ENCODE measurements at places on chromosomes 1 and 21.

GRCh38 chr1:54391450-54392209, 14.6 kb downstream of the SSBP3 start:
- DNase-seq: no peak

GRCh38 chr1:229889031-229889517, 178.0 kb upstream of the GALNT2 start:
- no peak for DNase-seq

- no peak for DNase-seq
These were observed 43.2 kb upstream of the ACTL8 start for GRCh38 chr1:17711941-17712340.

GRCh38 chr21:46253610-46254124, 25.1 kb upstream of the LSS start:
- DNase-seq: peak; percentile 87

DNA sequence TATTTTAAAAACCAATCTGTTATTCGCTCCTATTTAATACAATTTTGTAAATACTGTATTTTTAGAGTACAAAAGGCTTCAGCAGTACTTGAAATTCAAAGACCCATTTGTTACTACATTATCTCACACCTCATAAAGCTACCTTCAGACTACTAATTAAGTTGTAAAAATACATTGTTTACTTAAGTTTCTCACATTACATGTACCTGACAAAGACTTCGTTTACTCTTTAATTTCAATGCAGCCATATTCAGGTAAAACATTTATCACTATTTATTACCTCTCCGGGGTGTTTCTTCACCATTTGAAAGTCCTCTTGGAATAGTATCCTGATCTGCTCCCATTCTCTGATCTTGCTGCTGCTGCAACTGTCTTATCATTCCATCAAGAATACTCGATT, 55.2 kb downstream of the BRWD1 start:
- no peak for DNase-seq

DNA sequence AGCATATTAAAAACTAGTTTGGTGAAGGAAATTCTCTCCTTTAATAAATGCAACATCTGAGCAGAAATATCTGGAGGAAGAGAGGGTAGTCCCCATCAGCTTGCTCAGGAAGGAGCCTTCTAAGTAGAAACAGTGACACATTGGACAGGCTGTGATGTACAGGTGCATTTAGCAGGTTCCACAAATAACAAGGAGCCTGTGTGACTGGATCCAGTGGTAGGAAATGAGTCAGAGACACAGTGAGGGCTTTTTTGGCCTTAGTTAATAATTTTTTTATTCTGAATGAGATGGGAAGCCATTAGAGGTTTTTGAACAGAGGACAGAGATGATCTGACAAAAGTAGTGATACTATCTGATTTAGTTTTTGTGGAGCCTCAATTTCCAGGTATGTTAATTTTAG, 738.9 kb upstream of the PTBP2 start:
- DNase-seq: no peak

DNA sequence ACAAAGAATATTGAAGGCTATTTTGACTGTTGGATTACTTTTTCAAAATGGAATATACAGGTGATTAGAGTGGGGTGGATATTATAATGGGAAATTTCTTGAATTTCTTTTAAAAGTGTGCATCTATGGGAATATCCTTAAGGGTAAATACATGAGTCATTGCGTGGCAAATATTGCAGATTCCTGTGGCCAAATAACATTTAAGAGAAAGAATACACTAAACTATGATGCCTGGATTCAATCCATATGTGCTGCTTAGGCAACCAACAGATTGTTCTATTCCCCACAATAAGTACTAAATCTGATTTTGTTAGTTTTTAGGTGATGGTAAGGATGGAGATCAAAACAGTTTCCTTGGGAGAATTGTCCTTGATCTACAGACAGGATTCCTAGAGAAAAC, 119.5 kb downstream of the HMCN1 start:
- DNase-seq: no peak

GRCh38 chr1:220369511-220369910, 97.3 kb upstream of the RAB3GAP2 start:
- no peak for DNase-seq

DNA sequence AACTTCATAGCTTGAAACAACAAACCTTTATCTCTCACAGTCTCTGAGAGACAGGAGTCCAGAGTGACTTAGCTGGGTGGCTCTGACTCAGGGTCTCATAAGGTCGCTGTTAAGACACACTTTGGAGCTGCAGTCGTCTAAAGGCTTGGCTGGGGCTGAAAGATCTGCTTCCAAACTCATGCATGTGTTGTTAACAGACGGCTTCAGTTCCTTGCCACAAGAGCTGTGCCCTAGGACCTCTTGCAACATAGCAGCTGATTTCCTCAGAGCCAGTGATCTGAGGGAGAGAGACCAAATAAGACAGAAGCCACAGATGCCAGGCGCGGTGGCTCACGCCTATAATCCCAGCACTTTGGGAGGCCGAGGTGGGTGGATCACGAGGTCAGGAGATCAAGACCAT, 176.8 kb downstream of the DISC1 start:
- no peak for DNase-seq

Measured in Jurkat, Clone E6-1 (cell line).